GM12864 (cell line): ENCODE measurements at places on chromosomes 7 and 10.
A peak's percentile ranks its signal among the peaks of the same experiment; 100 is the strongest.

- no peak for DNase-seq
Observed at GRCh38 chr7:82675396-82675795, 231.8 kb upstream of the CACNA2D1 start.

- no peak for DNase-seq
Observed at GRCh38 chr10:5976512-5977470, 552 bp downstream of the IL15RA start.

DNA sequence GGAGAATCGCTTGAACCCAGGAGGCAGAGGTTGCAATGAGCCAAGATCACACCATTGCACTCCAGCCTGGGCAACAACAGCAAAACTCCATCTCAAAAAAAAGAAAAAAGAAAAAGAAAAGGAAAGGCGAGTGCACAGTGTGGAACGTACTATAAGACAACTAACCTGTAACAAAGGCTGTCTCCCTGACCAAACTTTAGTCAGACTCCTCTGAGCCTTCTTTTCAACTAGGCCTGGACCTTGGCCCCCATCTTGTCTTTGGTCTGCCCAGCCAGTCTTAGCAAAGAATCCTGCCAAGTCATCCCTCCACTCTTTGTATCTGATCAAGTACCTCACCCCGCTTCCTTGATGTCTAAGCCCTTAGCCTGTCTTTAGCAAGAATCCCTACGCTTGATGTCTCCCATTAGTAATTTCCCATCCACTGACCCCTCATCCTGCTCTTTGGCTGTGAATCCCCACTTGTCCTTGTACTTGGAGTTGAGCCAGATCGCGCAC lies 68.9 kb upstream of the KDM7A start:
- DNase-seq, result no peak

DNA sequence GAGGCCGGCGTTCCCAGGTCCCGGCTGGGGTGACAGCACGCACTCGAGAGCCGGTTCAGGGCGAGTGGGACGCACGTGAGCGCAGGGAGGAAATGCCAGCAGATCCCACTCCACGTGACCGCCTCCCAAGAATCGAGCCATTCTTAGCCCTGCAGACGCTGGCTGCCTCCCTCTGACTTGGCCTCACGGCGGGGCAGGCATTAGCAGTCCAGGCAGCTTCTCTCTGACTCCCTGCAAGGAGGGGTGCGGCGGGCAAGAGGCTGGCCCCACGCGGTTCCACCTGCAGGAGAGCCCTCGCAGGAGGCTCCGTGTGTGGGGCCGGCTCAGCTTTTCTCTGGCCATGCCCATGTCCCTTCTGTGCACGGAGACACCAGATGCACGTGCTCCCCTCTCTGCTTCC lies 10.1 kb downstream of the GPR146 start:
- no peak for DNase-seq

GRCh38 chr10:52683776-52684175 lies 88.8 kb downstream of the MBL2 start:
- no peak for DNase-seq

DNA sequence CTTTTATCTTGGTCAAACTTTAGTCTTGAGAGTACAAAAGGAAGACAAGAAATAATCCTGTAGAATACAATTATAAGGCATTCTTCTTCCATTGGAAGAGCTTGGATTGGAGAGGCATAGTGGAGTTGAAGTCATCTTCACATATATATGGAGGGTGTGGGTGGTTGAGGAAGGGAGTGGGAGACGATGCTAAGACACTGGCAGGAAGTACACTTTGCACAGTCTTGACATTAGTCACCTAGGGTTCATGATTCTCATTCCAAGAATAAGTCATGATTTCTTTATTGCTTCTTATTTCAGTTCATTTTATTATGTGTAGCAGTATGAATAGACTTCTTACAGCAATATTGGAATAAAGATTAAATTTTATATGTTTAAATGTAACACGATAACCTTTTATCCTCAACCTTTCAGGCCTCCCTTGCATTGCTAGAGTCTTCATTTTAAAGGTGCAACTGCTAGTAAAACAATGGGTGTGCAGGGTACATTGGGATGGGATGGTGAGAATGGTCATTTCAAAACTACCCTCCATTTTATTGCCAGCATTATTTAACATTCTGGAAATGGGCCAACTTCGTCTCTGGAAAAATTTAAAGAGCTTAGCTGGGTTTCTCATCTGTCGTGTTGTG lies 12.3 kb upstream of the SLC26A3 start:
- no peak for DNase-seq

DNA sequence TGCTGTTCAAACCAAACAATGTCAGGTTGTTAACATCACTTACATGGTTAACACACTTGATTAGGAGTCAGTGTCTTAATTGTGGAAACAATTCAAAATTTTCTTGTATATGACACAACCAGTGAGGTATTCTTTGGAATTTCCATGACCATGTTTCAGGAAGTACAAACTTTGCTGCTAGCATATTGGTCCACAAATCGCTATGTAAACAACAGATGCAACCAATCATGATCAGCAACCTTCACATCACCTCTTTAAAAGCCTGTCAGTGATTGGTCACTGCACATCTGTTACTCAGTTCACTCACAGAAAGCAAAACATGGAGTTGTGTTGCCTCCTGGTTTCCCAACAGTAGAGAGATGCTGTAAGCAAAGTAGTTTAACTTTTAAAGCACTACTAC lies 108.9 kb upstream of the FAM3C start:
- no peak for DNase-seq

- DNase-seq, result no peak
Observed at GRCh38 chr10:28365840-28366239, 63.0 kb upstream of the MPP7 start.

GRCh38 chr10:119256030-119256429 lies 48.7 kb downstream of the GRK5 start:
- DNase-seq, result no peak

DNA sequence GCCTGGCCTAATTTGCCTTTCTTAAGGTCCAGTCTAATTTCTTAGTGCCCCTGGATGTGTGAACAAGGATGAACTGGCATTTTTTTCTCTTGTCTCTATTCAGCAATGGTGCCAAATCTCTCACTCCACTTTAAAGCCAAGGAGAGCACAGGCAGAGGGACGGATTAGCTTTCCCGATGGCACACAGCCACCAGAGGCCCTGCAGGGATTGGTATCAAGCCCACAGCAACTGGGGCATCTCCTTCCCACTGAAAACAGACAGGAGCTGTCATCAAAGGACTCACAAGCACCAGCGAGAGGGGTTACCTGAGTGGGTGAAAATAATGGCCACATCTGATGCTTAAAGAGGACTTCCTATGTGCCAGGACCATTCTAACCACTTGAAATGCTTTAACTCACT lies 83.1 kb downstream of the ITIH5 start:
- no peak for DNase-seq

DNA sequence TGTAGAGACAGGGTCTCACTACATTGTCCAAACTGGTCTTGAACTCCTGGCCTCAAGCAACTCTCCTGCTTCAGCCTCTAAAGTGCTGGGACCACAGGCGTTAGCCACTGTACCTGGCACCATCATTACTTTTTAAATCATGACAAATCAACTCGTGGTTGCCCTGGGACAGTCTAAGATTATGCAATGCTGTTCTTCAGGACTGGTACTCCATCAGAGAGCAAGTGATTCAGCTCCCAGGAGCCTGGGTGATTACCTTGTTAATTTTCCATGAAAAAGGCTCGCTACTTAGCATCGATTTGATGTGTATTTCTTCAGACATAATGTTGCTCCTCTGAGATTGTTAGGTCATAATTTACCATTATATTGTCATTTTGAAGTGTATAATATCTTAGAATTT lies 158.9 kb upstream of the STEAP4 start:
- no peak for DNase-seq

- no peak for DNase-seq
Observed at GRCh38 chr7:5777932-5778331, 3.5 kb downstream of the RNF216 start.

- DNase-seq, result no peak
Observed at GRCh38 chr10:6151087-6151977, 51.4 kb upstream of the PFKFB3 start.

GRCh38 chr7:155233311-155234157 lies 64.1 kb upstream of the INSIG1 start:
- no peak for DNase-seq

DNA sequence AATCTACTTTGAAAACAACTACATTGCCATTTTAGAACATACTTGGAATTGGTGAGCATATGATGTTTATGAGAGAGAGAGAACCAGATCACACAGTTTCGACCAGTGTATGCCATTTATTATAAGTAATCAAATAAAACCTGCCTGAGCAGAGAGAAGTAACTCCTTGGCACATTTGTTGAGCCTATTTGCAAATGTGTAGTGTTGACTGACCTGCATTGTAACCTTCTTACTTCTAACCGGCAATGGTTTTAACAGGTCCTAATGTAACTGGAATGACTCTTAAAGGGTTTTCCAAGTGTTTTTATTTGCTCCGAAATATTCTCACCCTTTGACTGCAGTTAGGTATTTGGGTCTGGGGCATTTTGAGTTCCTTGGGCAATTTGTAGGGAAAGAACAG lies 167.6 kb downstream of the POU6F2 start:
- DNase-seq, result no peak

DNA sequence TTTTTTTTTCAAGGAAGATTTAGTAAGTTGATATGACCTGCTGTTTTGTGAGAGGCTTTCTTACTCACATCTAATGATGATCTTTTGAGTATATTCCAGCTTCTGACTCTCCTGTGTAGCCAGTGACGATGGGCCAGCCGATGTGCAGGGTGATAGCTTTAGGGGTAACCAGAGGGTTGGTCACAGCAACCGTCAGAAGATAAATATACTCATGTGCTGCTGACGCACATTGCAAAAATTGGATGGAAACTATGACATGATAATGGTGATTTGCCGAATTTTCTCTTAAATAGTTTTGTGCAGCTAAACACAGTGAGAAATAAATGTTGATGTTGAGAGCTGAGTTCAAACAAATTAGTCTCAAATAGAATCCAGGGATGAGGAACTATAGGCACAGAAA lies 29.5 kb downstream of the R3HCC1L start:
- DNase-seq, result no peak

- DNase-seq, result no peak
Observed at GRCh38 chr10:131199646-131200045, 111.9 kb downstream of the TCERG1L start.

- no peak for DNase-seq
Observed at GRCh38 chr7:80380957-80381356, 130.9 kb downstream of the GNAT3 start.

DNA sequence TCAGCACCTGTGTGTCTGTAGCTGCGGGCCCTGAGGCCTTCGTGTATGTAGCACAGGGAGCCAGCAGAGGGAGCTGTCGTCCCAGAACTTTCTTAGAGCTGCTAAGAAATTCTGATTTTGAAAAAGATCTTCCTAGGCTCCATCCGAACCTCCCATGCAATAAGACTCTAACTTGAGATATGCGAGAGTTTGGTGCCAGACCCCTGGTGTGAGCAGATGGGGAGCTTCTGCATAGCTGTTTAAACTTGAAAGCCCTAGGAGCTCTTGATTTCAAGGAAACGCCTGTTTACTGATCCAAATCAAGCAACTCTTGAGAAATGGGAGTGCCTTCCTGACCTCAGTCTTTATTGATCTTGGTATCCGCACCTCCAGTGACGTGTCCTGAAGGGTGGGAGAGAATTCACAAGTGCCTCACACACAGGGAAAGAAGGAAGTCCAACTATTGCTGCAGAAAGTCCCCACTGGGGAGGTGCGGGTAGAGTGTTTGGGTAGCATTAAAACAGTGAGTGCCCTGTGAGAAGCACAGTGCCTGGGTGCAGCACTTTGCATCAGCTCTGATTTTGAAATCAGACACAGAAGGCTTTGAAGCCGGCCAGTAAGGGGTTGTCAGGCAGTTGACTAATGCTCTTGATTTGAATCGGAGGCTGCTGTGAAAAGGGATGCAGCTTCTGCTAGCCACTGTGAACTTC lies 66.4 kb upstream of the STRIP2 start:
- DNase-seq, result peak; percentile 54

- no peak for DNase-seq
Observed at GRCh38 chr7:31955641-31956040, 114.6 kb downstream of the PDE1C start.

DNA sequence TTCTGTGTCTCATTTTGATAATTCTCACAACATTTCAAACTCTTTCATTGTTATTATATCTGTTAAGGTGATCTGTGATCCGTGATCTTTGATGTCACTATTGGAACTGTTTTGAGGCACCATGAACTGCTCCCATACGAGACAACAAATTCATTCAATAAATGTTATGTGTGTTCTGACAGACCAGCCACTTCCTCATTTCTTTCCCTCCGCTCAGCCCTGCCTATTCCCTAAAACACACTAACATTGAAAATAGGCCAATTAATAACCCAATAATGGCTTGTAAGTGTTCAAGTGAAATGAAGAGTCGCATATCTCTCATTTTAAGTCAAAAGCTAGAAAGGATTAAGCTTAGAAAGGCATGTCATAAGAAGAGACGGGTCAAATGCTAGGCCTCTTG lies 45.2 kb downstream of the RNF133 start:
- DNase-seq, result no peak

DNA sequence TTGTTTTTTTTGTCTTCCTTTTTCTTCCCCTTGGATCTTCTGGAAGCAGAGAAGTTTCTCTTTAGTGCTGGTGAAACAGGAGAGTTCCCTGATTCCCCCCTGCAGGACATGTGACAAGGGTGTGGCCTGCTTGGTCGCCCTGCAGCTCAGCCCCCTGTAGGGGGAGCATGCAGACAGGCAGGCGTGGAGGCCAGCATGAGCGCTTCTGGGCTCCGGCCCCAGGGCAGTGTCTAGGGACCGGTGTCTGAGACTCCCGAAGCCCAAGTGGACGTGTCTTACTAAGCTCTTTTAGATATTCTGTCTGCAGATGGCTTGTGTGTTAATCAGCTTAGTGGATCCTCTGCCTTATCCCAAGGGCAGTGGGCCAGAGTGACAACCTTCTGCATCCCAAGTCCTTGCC lies 26.1 kb downstream of the PRSS58 start:
- no peak for DNase-seq

GRCh38 chr10:91105269-91105668 lies 115.2 kb upstream of the PCGF5 start:
- DNase-seq, result no peak

GRCh38 chr10:100571084-100571856 lies 35.5 kb downstream of the HIF1AN start:
- no peak for DNase-seq

DNA sequence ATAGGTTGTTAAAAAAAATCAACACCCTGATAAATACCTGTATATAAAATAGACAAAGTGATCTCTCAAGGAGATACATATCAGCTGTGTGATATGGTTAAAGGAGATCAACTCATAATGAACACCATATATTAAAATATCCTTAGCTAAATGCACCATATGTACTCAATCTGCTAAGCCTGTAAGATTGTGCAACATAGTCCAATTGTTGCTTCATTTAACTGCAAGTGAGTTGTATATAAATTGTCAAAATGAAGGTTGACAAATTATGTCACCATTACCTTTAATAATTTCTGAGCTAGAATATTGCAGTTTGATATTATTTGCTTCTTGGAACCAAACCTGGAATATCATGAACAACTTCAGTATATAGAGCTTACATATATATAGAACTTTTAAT lies 283.7 kb downstream of the MALRD1 start:
- no peak for DNase-seq

- DNase-seq, result peak; percentile 5
Observed at GRCh38 chr10:88791924-88792323, 10.6 kb upstream of the LIPM start.

- no peak for DNase-seq
Observed at GRCh38 chr7:158274404-158274811, 313.2 kb downstream of the PTPRN2 start.

- no peak for DNase-seq
Observed at GRCh38 chr10:73857446-73857845, 16.9 kb downstream of the CAMK2G start.
